ENCODE measurements at places on chromosomes 6 and 20.

- no peak for DNase-seq
Measured at GRCh38 chr20:44768256-44768655, 22.6 kb downstream of the KCNK15 start.

DNA sequence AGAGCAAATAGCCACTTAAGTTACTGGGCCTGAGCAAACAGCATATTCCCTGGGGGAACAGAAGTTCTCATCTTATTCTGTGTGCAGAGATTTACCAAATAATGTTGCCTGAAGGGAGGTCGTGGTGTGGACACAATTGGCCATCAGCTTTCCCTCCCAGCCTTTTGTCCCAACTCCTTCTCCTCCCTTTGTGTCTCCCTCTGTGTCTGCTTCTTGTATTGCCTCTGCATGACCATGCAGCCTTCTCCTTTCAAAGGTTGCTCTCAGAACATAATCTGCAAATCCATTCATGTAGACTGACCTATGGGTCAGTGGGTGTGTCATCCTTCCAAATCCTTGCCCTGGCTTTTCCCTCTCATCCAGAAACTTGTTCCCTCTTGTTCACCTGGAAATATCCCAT lies 150.3 kb upstream of the INSM1 start:
- no peak for DNase-seq

DNA sequence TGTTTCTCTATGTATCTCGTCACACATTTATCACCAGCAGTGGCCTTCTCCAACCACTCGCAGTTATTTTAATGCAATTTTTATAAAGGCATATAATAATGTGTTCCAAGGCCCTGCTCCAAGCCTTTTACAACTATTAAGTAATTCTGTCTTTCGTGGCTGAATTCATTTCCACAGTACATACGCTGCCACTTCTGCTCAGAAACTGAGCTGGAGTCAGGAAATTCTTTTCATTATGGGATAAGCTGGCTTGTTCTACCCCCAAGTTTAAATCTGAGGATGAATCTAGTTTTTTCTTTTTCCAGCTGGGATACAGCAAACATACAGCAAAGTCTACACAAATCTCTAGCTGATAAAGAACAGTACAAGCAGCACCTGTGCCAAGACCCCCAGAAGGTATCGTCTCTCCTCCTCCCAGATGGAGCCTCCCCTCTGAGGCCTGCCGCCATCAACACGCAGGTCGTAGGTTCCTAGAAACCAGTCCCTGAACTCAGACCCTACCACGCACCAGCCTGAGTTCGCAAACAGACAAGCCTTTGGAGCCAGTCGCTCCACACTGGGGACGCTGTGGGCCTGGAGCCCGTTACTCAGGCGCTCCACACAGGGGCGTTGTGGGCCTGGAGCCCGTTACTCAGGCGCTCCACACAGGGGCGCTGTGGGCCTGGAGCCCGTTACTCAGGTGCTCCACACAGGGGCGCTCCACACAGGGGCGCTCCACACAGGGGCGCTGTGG lies 263.5 kb downstream of the THBS2 start:
- DNase-seq, result no peak

DNA sequence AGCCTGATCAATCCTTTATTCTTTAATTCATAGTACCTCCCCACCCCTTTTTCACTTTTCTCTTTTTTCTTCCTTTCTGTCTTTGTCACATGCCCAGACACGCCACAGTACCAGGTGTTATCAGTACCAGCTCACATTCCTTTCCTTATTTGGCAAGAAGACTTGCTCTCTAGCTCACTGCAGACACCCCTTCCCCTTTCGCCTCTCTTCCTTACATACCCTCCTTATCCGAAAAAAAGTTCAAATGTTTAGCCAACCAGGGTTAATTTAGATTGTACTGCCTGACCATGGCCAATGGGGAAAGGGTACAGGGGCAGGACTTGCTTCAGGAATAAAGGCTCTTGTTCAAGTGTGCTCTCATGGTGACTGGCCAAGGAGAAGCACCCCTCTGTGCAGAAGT lies 9.3 kb upstream of the SIRPB2 start:
- DNase-seq, result no peak

DNA sequence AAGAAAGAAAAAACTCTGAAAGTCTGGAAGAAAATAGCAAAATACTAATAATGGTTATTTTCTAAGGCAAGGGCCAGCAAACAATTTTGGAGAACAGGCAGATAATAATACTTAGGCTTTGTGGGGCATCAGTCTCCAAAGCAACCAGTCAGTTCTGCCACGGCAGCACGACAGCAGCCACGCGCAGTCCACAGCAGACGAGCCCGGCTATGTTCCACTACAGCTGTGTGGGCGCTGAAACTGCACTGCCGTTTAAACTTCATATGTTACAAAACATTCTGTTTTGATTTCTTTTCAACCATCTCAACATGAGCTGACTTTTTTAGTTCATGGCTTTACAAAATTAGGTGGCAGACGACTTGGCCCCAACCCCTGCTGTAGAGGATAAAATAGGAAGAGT lies 29.9 kb downstream of the MRS2 start:
- no peak for DNase-seq

DNA sequence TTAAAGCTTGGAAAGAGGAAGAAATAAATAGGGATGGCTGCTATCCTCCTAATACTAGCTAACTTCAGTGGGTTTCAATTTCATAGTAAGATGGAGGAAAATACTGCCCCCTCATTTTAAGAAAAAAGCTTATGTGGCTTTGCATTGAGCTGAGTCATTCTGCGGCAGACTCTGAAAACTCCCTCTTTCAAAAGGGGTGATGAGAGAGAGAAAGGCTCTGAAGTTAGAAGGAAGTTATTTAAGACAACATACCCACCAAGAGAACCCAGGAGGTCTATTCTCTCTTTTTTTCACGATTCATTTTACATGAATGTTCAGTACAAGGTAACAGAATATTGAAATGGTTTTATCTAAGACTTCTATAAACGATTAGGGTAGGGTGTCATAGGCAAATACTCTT lies 4.5 kb downstream of the PRDM13 start:
- no peak for DNase-seq

DNA sequence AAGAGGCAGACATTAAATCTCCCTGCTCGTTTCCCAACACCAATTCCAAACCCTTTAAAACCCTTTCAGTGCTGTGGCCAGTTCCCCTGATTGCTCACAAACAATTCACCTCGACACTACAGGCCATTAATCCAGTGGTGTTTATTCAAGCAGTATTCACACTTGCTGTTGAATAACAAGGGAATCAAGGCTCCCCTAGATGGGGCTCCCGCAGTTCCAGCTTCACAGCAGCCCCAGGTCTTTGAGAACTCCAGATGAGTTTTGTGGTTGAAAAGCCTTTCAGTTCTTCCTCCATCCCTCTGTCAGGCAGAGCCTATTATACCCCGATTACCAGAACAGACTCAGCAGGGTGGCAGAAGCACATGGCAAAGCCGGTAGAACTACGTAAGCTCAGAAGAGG lies 36.2 kb downstream of the JAG1 start:
- no peak for DNase-seq

DNA sequence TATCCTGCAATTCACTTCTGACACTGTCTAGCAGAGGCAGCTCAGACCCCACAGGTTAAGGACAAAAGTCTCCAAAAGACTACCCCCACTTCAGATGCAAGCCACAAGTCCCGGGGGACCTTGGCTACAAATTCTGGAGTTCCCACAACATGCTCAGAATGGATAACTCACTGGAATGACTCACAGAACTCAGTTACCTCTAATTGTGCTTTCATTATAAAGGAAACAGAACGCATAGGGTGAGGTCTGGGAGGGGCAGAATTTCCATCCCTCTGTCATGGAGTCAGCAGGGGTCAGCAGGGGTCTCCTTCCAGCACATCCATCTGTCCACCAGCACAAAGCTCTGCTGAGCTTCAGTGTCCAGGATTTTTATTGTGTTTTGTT lies 184.2 kb downstream of the CDH4 start:
- DNase-seq, result no peak

- no peak for DNase-seq
Measured at GRCh38 chr6:22613695-22614094, 44.3 kb downstream of the HDGFL1 start.

DNA sequence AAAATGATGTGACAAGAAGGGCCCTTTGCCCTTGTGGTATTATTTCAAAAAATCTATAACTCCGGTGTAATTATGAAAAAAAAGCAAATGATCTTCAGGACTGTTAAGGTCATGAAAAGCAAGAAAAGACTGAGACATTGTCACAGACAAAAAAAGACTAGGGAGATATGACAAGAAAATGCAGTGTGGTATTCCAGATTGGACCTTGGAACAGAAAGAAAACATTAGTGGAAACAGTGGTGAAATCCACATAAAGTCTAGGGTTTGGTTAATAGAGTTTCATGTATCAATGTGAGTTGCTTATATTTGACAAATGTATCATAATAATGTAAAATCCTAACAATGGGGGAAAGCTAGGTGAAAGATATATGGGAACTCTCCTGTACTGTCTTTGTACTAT lies 26.8 kb upstream of the SLC17A3 start:
- DNase-seq, result no peak

DNA sequence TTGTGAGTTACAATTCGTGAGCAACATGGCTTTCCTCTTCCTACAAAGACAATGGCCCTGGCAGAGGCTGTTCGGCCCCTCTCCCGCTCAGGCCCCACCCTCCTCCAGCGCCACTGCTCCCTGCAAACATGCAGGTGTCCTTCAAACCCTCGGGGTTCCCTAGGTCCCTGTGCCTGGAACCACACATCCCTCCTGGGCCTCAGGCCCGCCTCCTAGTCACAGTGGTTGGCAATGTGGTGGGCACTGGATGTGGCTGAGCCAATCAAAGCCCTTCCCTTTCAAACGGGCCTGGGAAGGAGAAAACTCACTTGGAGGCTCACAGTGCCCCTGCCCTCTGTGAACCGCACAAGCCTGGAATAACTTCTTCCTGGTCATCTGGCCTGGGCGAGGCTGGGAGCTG lies 147.2 kb downstream of the TFAP2C start:
- no peak for DNase-seq

DNA sequence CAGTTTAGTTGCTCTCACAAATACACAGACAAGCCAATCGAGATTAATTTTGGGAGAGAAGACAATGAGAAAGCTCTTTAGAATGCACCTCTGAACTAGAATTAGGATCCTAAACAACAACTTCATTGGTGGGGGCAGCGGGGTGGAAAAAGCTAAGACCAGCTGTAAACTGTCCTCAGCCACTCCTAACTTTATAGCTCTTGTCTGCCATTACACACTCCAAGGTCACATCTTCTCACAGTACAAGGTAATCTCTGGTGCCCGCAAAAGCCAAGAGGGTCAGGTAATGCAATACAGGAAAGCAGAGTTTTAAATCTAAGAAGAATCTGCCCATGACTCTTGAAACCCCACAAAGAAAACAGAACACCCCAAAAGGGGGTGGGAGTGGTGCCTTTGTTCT lies 17.8 kb upstream of the IL22RA2 start:
- DNase-seq, result no peak

- DNase-seq, result no peak
Measured at GRCh38 chr6:21450149-21450548, 143.4 kb upstream of the SOX4 start.

DNA sequence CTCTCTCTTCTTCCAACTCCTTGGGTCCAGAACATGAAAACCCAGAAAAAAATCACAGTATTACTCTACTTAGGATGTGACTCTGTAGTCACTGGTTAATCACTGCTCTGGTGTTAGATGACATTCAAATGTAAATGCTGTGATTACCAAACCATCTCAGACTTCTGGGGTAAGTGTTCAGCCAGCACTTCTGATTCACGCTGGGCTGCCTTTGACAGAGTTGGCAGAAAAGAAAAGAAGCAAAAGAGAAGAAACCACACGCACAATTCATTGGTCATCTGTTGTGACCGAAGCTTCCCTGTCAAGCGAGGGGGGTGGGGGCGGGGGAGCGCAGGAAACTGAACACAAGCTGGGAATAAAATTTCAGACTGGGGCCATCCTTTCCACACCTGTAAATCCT lies 82.7 kb downstream of the PSMG4 start:
- no peak for DNase-seq

GRCh38 chr6:54719633-54720032 lies 126.9 kb upstream of the FAM83B start:
- no peak for DNase-seq

DNA sequence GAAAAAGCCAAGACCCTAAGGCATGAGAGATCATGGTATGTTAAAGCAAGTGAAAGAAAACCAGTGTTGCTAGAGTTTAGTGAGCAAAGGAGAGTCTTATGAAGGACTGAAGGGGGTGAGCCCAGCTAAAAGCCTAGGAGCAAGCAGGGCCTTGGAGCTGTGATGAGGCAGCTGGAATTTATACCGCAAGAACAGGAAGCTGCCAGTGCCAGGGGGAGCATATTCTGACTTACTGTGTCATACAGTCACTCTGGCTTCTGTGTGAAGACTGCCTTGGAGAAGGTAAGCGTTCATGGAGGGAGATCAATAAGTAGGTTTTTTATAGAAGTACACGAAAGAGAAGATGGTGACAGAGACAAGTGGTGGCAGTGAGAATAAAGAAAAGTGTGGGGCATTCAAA lies 308.9 kb upstream of the THEMIS start:
- DNase-seq, result peak; percentile 48

- DNase-seq, result no peak
Measured at GRCh38 chr6:32982702-32983492, 14.5 kb downstream of the BRD2 start.

- no peak for DNase-seq
Measured at GRCh38 chr20:36862857-36863668, 12.9 kb upstream of the TLDC2 start.

DNA sequence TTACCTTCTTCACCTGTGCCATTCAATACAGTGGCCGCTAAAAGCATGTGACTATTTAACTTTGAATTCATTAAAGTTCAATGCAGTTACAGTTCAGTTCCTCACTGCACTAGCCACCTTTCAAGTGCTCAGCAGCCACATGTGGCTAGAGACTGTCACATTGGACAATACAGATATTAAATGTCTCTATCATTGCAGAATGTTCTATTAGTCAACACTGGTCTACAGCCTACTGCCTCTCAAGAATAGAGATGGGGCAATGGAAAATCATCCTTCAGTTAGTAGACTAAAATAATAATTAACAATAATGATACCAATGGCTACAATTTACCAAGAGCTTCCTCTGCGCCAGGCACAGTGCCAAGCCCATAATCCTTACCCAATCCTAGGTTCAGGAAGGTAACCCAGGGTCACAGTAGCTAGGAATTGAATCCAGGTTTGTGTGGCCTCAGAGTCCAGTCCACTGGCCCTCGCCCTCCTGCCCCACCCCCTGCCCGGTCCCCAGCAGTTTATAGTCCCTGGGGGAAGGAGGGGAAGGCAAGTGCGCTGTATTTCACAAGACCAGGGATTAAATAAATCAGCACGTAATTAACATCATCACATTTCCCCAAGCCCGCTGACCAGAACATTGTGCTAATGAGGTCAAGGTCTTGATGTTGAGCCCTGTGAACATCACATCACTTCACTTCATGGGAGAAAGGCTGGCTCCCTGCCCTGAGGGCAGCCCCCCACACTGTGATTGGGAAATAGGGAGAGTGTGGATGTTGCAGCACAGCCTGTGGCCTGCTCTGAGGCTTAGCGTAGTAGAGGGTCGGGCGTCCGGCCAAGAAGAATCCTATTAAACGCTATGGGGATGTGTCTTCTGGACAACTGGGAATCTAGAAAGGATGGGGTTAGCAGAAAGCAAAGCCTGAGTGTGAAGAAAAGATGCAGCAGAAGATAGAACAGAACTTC lies 147.2 kb downstream of the VEGFA start:
- DNase-seq, result no peak

- DNase-seq, result no peak
Measured at GRCh38 chr6:27593200-27593818, 120.4 kb upstream of the ZNF184 start.
